Activated CD8-positive, alpha-beta memory T cell treated with anti-CD3 and anti-CD28 coated beads for 4 hours (primary cell): ENCODE measurements at places on chromosomes 2 and 18.

DNA sequence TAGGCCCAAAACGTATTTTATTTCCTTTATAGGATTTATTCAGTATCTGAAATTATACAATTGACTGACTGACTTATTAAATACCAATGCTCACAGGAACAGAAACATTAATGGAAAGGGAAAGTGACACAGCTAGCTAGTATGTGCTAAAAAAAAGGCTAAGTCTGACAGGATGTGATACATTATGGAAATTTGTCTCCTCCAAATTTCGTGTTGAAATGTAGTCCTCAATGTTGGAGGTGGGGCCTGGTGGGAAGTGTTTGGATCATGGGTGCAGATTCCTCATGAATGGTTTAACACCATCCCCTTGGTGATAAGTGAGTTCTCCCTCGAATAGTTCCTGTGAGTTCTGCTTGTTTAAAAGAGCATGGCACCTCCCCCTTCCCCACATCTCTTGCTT, 70.6 kb upstream of the WDR75 start:
- no peak for DNase-seq

DNA sequence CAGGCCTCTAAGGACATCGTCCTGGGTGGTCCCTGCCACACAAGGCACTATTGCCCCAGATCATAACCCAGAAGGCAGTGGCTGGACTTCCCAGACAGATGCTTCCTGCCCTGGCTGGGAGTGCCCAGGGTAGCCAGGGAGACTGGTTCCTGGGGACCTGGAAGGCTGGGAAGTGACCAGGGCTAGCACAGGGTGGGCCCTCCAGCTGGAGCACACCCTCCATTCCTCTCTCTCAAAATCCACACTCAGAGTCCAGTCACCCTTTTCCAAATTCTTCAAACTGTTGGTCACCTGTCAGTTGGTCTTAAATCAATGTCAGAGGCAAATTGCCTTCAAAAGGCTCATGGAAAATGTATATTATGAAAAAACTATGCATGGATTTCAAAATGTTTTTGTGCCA, 11.6 kb upstream of the TUBB6 start:
- DNase-seq = no peak

- no peak for DNase-seq
Measured at GRCh38 chr18:13513481-13513880, 212.9 kb downstream of the FAM210A start.

DNA sequence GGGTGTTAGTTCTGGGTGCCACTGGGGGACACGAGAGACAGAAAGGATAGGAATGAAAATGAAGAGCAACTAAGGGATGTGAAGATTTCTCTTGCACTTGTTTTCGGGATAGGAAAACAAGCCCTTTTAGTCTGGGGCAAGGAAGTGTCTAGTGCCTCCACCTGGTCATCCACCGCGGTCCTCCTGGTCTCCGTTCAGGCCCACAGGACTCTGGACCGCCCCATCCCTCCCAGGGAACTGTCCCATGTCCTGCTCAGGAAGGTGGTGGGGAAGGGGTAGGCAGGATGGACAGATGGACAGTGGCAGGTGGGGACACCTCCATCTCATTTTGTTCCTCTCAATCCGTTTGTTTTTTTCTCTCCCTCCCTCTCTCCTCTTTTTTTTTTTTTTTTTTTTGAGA, 45.9 kb downstream of the AGAP1 start:
- no peak for DNase-seq

- DNase-seq = no peak
Measured at GRCh38 chr2:124836416-124836815, 811.3 kb downstream of the CNTNAP5 start.

DNA sequence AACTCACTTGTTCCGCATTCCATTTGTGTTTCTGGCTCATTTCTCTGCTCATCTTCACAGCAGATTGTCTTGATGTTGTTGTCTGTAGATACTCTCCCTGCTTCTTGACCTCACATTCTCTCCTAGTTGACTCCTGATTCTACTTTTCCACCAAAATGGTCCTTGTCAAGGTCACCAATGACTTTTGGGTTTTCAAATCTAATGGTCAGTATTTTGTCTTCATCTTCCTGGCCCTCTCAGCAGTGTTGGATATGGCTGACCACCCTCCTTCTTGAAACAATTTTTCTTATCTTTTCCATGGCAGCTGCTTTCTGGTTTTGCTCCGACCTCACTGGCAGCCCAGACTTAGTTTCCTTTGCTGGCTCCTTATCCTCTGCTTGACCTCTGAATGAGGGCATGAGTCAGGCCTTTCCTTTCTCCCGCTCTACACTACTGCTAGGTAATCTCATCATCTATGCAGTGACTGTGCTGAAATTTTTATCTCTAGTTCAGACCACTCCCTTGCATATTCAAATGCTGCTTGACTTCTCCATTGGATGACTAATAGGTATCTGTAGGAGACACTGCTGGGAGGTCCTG, 386.6 kb upstream of the SPRED2 start:
- no peak for DNase-seq

GRCh38 chr2:113370478-113371091, 66.9 kb upstream of the ZNG1B start:
- peak; percentile 29 for DNase-seq

DNA sequence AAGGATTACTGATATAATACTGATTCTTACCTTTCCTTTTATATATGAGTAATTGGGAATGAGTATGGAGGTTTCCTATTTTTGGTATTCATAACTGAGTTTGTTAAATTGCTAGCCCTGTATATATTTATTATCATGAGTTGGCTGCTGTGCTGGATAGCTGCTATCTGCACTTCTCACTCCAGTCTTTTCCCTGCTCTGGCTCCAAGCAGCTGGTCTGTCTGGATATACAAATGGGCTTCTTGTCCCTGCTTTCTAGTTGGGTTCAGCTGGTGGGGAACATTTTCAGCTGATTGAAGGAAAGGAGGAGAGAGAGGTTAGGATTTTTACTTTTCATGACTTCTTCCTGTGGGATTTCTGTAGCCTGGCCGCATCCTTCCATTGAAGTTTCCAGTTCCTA, 41.2 kb downstream of the AGFG1 start:
- DNase-seq = no peak

GRCh38 chr18:78992041-78993011, 12.7 kb downstream of the SALL3 start:
- DNase-seq = no peak

DNA sequence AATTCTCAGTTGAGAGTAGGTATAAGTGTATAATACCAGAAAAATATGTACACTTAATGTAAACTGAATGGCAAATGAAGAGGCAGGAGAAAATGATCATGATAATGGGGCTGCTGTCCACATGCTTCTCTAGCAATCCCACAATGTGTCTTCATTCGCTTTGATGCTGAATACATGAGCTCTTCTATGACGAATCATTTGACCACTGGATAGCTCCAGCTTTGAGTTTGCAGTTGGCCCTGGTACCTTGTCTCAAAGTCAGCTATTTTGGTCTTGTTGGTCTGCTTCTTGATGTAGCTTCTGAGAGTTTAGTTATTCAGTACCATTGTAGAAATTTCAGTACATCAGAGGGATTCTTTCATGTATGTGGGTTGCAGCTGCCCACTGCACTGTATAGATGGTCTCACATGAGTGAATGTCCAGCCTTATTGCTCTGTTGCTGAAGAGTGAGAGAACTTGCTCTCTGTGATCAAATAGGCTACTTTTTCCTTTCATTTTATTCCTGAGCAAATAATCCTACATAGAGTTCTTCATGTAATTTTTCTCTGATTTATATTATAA, 105.1 kb downstream of the TTC27 start:
- DNase-seq = no peak

GRCh38 chr2:9225806-9226205, 19.2 kb downstream of the ASAP2 start:
- no peak for DNase-seq

GRCh38 chr2:9617749-9618148, 13.0 kb downstream of the YWHAQ start:
- no peak for DNase-seq

- no peak for DNase-seq
Measured at GRCh38 chr18:76984193-76985155, 148.1 kb downstream of the MBP start.

- no peak for DNase-seq
Measured at GRCh38 chr2:101608408-101609310, 88.8 kb upstream of the MAP4K4 start.

- no peak for DNase-seq
Measured at GRCh38 chr18:9530226-9531009, 55.1 kb downstream of the RALBP1 start.

- DNase-seq = no peak
Measured at GRCh38 chr2:43343573-43344304, 117.3 kb upstream of the ZFP36L2 start.

DNA sequence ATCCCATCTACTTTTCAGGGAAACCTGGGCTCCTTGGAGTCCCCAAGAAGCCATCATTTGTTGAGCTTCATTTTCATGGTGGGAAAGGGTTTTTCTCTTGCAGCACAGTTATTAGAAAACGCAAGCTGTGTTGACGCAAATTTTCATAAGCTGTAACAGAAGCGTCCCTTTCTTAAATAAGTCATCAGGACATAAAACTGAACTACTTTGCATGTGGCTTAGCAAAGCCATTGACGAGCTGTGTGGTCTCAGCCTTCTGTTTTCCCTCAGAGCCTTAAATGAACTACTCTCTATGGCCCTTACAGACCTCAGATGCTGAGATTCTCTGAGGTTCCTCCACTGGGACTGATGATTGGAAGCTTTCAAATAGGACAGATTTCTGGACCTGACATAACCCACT, 85.1 kb downstream of the ARL4C start:
- no peak for DNase-seq
